ENCODE measurements at places on chromosomes 5 and 9. TPM values are rescaled to one million over a fixed set of nuclear protein-coding genes. Genes with fewer than 3 reads are reported as not detected.
A peak's percentile ranks its signal among the peaks of the same experiment; 100 is the strongest.

The PLPP7 gene
- 1.2 TPM for polyA plus RNA-seq

The KLHL3 gene
- polyA plus RNA-seq: 0.91 TPM

The SGCD gene
- polyA plus RNA-seq: not detected

The IFNA21 gene
- polyA plus RNA-seq: not detected

The SHC3 gene
- not detected for polyA plus RNA-seq

The PCDHGA7 gene
- not detected for polyA plus RNA-seq

DNA sequence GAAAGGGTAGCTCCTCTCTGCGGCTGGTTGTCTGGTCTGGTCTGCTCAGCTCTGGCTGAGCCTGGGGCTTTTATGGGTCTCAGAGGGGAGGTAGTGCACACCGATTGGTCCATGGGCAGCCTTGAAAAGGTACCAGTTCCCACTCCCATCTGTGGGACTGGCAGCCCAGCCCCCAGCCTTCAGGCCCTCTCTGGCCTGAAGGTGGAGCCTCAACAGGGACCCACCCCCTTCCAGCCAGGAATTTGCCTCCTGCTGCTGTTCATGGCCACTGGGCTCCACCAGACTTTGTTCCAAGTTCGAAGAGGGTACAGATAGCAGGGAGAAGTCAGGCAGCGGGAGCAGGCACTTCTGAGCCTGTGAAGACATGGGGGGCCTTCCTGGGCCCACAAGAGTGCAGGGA lies 165.3 kb upstream of the SLC27A6 start:
- DNase-seq: no peak

GRCh38 chr5:109006129-109006528 lies 258.4 kb downstream of the FER start:
- no peak for DNase-seq

DNA sequence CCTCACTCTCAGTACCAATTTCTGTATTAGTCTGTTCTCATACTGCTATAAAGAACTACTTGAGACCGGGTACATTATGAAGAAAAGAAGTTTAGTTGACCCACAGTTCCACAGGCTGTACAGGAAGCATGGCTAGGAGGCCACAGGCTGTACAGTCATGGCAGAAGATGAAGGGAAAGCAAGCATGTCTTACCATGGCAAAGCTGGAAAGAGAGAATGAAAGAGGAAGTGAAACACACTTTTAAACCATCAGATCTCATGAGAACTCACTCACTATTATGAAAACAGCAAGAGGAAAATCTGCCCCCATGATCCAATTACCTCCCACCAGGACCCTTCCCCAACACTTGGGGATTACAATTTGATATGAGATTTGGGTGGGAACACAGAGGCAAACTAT lies 698.8 kb downstream of the CDH9 start:
- no peak for DNase-seq

DNA sequence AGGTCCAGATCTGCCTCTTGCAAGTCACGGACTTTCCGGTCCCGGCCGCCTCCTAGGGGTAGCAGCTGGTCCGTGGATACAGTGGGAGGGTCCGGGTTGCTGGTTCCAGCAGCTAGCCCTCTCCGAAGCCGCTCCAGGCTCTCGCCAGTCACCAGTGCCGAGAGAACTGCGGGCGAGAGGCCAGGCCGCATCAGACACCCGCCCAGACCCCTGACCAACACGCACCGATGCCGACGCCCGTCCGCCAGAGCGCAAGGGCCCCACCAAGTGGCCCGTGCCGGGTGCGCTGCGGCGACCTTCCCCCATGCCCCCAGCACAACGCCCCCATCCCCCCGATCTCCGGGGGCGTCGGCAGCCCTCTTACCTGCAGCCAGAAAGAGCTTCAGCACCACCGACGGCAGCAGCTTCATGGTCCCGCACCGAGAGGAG lies 470 bp downstream of the HBEGF start:
- no peak for DNase-seq

DNA sequence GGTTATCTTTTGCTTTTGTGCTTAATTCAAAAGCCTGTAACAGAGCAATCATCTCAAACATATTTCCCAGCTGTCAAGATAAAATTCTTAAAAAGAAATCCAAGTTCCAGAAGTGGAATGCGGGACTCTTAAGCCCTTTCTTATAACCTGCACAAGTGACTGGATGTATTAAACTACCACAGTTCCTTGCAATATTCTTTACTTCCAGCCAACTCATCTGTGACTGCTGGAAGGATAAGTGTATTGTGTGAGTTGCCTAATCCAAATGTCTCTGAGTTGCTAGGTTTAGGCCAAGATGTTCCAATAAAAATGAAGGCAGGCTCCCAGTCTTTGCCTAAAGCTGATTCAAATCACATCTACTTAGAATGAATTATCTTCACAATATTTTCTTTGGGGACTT lies 159.2 kb upstream of the SLC24A2 start:
- no peak for DNase-seq

- DNase-seq: no peak
Observed at GRCh38 chr5:74261866-74262265, 378.7 kb downstream of the ENC1 start.

DNA sequence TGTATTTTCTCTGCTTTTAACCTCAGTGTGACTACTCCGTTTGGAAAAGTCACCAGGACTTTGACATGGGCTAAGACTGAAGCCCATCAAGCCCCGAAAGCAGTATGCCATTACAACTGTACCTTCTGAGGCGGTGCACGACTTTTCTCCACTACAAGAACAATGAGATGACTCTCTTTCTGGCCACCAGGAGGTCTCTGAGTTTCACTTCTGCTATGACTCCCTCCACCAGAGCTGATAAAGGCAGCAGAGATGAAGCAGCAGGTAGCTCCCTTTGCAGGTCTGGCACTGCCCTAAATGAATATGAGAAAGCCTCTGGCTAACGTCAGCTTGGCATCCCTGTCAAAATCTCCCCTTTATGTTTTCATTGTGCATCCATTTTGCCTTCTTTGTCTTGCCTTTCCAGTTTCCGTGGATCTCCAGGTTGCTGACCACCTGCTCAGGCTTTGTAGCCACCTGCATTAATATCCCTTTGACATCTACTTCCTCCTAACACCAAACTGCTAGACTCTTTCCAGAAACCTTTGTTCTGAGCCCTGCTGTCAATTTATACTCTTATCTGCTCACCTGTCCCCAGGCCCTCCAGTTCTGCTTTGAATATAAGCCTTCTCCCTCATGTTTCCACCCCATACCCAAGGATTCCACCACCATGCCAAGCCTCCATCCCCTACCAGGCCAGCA lies 221.7 kb downstream of the ZNF608 start:
- DNase-seq: peak; percentile 69

DNA sequence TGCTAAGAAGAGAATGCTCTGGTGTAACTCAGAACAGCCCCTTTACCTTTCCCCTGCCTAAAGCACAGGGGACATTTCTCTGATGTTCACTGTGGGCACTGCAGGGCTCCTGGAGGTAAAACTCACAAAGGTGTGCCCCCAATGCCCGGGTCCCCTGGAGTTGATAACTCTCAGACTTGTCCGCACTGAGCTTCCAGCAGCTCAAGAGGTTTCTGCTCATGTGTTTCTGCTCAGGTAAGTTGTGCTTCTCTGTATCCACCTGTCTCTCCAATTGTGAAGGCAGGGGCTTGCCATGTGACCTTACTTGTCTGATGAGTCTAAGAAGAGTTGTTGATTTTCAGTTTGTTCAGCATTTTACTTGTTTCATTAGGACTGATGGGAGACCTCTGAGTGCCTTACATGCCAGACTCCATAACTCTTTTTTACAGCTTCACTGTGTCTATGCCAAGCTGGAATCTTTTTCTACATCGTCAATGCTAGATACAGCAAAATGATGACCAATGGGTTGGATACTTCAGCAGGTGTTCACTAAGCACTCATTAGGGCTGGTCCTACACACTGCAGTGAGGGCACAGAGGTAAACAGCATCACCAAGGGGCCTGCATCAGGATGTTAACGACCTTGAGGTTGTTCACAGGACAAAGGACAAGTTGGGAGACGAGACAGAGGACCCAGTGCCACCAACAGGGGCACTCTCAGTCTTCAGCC lies 56.4 kb downstream of the MRPL36 start:
- no peak for DNase-seq

DNA sequence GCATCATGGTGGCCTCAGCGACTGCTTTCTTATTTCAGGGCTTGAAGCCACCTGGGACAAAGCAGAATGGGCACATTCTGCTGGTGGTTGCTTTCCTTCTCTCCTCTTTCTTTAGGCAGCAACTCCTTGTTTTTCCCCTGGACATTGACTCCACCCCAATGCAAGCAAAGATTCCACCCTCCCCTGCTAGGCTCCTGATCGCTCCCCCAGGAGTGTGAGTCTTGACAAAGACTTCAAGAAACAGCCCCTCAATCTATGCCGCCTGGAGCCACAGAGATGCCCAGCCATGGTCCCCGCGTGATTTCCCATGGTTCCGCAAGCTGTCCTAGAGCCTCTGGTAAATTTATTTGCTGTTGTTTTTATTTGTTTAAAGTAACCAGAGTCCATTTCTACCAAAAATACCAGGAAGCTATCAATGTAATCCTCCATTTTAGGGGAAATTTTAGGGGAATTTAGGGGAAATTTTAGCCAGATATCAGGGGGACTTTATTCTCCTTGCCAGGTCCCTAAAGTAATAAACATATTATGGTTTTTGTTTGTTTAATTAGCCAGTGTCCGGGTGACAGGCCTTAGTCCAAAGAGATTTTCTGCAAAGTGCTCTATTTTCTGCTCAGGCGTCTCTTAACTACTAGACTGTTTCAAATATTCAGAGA lies 2.3 kb downstream of the KCNMB1 start:
- DNase-seq: no peak

DNA sequence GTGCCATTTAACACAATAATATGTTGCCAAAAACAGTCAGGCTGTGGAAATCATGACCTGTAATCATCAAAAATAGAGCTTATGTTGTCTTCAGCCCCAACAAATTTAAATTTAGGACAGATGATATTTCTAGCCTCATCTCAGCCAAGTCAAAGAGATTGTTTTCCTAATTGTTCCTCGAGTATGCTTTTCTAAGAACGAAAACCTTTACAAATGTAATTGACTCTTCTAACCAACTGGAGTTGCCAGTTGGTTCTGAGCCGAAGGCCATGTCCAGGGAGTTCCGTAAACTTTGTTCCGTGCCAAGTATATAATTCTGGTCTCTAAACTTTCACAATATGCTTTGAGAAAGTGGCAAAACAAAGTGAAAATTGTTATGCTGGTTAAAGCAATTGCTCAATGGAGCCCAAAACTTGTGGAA lies 160.8 kb downstream of the CEMIP2 start:
- no peak for DNase-seq

GRCh38 chr5:75435096-75435495 lies 76.3 kb downstream of the CERT1 start:
- no peak for DNase-seq

- no peak for DNase-seq
Observed at GRCh38 chr9:129160712-129161533, 17.1 kb downstream of the IER5L start.

DNA sequence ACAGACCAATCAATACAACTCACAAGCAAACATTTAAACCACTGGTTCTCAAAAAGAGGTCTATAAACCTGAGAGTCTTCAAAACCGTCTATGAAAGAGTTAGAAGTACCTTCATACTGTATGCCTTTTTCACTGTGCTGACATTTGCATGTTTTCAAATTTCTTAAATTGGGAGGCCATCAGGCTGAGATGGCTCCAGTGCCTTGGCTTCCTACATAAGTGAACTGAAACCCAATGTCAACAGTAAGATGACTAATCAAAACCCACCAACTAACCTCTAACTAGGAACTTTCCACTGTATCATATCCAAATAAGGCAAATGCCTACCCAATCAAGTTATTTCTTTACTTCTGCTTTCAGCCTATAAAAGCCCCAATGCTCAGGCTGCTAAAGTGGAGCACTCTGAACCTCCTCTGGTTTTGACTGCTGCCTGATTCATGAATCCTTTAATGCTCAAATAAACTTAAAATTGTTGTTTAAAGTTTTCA lies 35.1 kb downstream of the FAM13B start:
- DNase-seq: no peak

GRCh38 chr9:129174102-129174723 lies 3.8 kb downstream of the IER5L start:
- DNase-seq: peak; percentile 69

DNA sequence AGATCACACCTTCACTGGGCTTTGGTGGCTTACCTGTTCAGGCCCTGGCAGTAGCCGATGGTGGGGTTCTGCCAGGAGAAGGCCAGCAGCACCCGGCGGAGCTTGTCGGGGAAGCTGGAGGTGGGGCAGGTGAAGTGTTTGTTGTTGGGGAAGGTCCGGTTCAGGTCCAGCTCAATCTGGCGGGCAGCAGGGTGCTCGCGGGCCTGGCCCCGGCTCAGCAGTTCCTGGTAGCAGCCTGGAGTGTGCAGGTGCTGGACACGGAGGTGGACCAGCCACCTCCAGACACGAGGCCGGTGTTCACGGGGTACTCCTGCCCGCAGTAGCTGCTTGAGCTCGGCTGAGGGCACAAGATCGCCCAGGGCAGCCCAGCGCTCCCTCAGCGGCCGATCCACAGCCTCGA lies 16.2 kb upstream of the CORO2A start:
- no peak for DNase-seq

- DNase-seq: no peak
Observed at GRCh38 chr9:87675906-87676515, 49.9 kb upstream of the CTSL start.

GRCh38 chr5:53481887-53482716 lies 1.7 kb downstream of the FST start:
- peak; percentile 46 for DNase-seq

DNA sequence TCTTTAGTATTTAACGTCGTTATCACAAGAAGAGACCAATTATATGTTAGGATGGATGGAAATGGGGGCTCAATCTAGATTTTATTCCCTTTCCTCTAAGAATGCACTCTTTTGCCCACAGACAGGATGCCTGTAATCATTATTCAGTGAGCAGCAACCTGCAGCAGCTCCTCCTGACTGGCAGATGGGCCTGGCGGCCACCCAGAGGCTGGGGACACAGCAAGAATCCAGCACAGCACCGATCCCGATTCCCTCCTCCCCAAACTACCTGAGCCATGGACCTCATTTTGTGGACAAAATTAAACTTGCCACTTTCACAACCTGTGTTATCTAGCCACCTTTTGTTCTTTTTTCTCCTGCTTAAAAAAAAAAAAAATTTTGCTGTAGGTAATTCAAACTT lies 101.0 kb downstream of the USP20 start:
- no peak for DNase-seq

GRCh38 chr5:57436586-57436985 lies 46.0 kb downstream of the ACTBL2 start:
- DNase-seq: no peak

- DNase-seq: no peak
Observed at GRCh38 chr5:115096034-115096769, 73.5 kb downstream of the TRIM36 start.

GRCh38 chr5:10708189-10708944 lies 52.7 kb downstream of the DAP start:
- DNase-seq: no peak

GRCh38 chr9:126719618-126720031 lies 85.2 kb upstream of the ZBTB43 start:
- DNase-seq: peak; percentile 85

DNA sequence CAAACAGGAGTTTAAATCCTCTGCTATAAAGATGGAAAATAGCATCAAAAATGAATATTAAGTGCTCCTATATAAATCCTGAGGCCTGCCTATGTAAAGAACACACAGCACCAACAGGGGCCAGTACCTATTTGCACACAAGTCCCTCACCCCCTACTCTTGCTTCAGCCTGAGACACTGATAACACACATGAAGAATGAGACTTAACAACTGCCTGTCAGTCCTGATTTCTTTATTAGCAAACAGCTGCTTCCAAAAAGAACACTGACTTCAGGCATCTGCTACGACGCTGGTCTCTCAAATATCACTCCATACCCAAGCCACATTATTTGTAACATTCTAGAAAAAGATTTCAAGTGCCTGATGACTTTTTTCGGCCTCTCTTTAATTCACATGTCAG lies 55.5 kb downstream of the MYO10 start:
- no peak for DNase-seq

GRCh38 chr5:178449163-178450070 lies 140.8 kb downstream of the COL23A1 start:
- DNase-seq: no peak

All from naive B cell (primary cell).